ENCODE measurements at places on chromosomes 6 and 20.

DNA sequence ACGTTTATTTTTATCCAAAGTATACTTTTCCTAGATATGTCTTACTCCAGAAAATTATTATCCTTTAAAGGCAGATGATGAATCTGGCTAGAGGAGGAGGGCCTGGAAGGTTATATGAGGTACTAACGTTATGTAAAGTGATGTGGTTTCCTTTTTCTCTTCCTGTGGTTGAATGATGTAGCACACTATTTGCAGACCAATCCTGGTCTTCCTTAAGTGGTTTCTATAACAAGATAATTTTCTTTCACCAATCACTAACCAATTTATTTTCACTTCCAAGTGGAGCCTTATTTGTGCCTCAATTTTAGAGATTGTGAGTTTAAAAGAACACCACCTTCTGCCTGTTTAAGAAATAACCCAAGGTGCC lies 154.6 kb upstream of the SOX4 start:
- no peaks in the 10 kb centered on the region for H3K36me3 ChIP-seq
- H3K4me3 ChIP-seq = no peak overlapping the region
- DNase-seq = no peak
- no peaks in the 10 kb centered on the region for H3K27me3 ChIP-seq
- no peak overlapping the region for H3K27ac ChIP-seq
- no peaks in the 10 kb centered on the region for H3K4me1 ChIP-seq

- no peaks in the 10 kb centered on the region for H3K27me3 ChIP-seq
- H3K27ac ChIP-seq = no peak overlapping the region
- no peak for DNase-seq
- no peaks in the 10 kb centered on the region for H3K4me1 ChIP-seq
- no peak overlapping the region for H3K4me3 ChIP-seq
- no peaks in the 10 kb centered on the region for H3K36me3 ChIP-seq
Measured at GRCh38 chr20:50294164-50295088, 103.8 kb downstream of the CEBPB start.

DNA sequence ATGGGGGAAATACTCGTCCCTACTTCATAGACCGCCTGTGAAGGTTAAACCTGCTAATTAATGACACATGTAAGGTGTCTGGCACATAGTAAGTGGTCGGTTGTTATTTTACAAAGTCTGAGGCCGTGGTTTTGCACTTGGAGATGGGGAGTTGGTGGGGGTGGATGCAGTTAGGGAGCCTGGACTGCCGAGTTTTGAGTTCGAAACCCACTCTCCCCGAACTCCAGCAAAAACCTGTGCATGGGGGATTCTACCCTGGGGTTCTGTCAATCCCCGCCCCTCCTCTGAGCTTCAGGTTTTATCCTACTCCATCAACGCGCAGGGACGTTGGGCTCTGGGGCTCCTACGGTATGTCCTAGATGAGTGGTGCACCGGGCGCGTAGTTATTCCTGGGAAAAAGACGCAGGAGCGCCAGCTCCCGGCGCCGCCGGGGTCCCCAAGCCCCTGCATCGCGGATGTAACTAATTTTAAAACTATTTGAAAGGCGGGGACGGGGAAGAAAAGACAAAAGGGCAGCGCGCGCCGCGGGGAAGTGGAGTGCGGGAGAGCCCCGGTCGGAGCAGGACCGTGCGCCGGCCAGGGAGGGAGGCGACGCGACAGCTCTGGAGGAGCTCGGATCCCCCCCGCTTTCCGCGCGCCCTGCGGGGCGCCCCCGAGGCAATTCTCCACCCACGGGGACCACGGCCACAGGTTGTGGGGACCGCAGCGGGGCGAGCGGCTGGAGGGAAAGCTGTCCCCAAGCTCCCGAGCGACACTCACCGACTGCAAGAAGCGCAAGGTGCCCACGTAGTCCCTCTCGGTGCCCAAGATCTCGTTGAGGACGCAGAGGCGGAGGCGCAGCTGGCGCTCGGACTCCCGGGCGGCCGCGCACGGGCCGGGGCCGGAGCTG lies 672 bp downstream of the PREX1 start:
- H3K27me3 ChIP-seq = no peaks in the 10 kb centered on the region
- no peaks in the 10 kb centered on the region for H3K36me3 ChIP-seq
- peak overlapping the region; percentile 64 for H3K4me3 ChIP-seq
- H3K4me1 ChIP-seq = peaks cover 37% of the 10 kb centered on the region
- DNase-seq = peak; percentile 64

GRCh38 chr6:113631666-113632065 lies 225.5 kb upstream of the MARCKS start:
- H3K27me3 ChIP-seq = no peaks in the 10 kb centered on the region
- peak overlapping the region; percentile 81 for H3K27ac ChIP-seq
- DNase-seq = no peak
- no peak overlapping the region for H3K4me3 ChIP-seq
